ENCODE measurements at places on chromosomes 4 and X.

GRCh38 chr4:166146806-166147540, 273.9 kb downstream of the TLL1 start:
- no peak for DNase-seq

- no peak for DNase-seq
Measured at GRCh38 chrX:22122510-22122909, 90.4 kb downstream of the PHEX start.

- DNase-seq = no peak
Measured at GRCh38 chrX:129682979-129683378, 28.2 kb upstream of the APLN start.

DNA sequence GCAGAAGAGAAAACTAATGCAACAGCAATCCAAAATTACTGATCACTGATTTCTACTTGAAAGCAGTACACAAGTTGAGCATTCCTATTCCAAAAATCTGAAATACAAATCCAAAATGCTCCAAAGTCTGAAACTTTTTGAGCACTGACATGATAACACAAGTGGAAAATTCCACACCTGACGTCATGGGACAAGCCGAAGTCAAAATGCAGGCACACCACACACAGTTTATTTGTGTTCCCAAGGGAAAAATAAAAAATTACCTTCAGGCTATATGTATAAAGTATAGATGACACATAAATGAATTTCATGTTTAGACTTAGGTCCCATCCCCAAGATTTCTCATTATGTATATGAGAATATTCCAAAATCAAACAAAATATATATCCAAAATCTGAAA, 20.7 kb downstream of the ANKRD50 start:
- no peak for DNase-seq

DNA sequence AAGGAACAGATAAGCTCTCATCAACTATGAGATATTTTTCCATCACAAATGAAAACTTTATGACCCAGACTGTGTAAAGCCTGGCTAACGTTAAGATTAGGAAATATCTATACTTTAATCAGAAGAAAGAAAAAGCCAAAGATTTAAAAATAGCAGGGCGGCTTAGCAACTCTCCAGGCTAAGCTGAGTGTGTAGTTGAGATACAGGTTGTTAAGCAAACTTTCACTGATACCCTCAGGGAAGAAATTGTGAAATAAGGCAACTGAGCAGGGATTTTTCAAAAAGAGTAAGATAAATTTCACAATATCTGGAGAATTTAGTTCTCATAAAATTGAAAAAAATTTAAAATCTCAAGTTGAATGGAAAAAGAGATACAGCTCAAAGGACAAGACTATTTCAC, 382.0 kb downstream of the RAPGEF2 start:
- no peak for DNase-seq

DNA sequence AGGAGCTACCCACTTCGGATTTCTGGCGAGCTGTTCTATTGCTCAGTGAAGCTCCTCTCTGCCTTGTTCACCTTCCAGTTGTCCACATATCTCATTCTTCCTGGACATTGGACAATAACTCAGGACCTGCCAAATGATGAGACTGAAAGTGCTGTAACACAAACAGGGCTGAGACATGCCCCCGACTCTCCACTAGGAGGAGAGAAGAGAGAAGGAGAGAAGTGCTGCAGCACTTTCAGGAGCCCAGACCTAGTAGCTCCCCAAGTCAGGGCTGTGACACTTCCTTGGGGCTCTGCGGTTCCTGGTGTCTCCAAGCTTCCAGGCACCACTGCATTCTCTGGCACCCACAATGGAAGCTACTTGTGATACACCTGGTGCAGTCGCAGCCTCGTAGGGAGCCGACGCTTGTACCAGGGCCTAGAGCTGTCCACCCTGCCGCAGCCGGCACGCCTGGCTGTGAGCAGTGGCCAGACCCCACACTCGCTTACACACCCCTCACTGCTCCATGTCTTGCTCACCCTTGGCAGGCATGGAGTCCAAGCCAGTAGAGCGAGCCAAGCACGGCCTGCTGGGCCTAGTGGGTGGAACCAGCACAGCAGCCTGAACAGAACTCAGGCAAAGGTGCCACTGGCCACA, 234.9 kb downstream of the TECRL start:
- DNase-seq = no peak

Measured in stimulated activated CD4-positive, alpha-beta T cell treated with anti-CD3 and anti-CD28 coated beads, Interleukin-1b, Interleukin-23, amount 100 ng/mL, for 48 hours (primary cell).